ENCODE measurements at places on chromosomes 3 and 15.

DNA sequence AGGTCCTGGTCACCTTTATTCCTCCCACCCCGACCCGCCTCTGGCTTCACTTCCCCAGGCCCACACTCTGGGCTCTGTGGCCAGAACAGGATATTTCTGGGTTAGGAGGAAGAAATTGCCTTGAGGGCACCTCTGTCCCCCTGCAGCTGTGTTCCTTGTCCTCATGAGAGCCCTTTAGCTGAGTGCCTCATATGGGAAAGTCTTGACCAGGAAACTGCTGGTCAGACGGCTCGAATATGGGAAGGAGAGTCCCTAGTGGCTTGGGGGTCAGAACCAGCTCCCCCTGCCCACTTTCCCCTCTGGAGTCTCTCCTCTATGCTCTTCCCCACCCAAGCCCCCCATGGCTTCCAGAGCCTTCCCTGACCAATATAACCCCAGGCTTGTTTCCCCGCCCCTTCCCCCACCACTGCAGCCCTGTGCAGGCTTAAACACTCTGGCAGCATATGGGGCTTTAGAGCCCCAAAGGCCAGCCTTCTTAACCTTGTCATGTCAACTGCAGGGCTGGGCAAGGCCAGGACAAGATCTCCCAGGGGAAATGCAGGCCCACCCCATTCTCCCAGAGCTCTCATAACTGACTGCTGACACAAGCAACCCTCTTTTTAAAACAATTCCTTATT lies 36.4 kb downstream of the SEC22C start:
- DNase-seq: no peak

GRCh38 chr3:54892168-54892567 lies 35.7 kb downstream of the LRTM1 start:
- DNase-seq: no peak

GRCh38 chr3:160193644-160194192 lies 31.5 kb upstream of the C3orf80 start:
- no peak for DNase-seq

DNA sequence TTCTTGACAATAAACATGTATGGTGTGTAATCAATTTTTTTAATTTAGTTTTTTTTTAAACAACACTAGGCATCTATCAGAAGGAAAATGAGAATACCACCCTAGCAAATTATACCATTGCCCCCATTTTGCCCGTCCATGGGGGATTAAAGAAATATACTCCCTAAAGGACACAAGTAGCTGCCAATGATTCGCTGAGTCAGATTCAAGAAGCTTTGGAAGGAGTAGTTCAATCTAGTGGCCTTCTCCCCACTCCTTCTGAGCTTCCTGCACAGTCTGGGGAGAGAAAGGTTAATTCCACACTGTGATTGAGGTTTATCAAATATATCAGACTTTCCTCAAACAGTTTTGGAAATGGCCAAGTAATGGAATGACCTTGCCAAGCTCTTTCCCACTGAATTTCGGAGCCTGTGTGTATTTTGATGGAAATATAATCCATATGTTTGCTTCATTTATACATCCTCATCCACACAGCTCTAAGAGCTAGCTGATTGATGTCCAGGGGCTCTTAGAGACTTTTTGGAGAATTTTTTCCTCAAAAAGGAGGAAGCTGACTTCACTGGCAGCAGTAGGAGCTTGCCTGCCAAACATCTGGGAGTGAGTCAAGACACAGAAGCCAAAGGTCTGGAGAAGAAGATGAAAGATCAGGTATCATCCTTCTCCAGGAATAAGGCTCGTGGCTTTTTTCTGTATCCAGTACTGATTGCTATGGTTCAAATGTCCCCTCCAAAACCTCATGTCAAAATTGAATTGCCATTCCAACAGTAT lies 478.5 kb upstream of the PROK2 start:
- no peak for DNase-seq

DNA sequence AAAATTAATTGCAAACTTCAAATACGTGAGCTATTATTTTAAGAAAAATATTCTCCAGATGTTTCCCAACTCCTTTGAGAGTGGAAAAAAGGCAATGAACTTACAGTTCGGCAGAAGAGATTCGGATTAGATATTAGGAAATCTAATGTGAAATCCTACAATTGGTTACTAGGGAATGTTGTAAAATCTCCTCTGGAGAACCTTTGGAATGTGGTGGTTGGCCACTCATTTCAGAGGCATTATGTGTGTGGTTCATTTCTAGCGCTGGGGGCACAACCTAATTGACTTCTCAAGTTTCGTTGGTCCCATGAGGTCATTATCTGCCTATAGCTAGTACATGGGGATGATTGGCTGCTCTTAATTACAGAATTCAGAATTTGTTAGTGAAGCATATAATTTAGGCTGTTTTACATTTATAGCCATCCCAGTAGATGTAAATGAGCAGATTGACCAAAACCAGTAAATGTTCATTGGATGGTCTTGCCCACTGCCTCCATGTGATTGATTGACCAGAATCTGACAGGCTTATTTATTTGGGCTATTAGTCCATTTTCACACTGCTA lies 34.6 kb upstream of the CMSS1 start:
- no peak for DNase-seq

DNA sequence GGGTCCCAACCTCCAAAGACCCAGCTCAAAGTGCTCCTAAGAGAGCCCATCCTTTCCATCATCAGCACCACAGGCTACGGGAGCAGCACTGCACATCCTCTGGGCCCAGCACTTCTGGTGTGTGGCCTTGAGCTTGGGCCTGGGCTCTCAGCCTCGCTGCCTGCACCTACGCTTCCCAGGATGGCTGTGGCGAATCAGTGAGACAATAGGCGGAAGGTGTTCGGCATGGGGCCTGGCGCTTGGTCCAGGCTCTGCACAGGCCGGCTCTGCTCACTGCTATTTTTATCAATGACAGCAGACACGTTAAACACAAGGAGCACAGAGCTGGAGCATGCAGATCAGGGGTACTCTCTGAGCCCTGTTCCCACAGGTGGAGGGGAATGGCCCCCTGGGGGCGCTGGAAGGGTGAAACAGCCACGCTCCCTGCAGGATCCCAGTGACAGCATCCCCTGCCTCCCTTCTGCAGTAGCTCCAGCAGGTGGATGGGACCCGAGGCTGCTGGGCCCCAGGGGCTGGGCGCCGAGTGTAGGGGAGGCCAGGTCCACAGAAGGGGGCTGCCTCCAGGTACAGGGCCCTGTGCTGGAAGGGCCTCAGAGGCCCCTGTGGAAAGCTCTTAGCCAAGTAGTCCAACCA lies 90.0 kb upstream of the RPL32 start:
- DNase-seq: no peak

DNA sequence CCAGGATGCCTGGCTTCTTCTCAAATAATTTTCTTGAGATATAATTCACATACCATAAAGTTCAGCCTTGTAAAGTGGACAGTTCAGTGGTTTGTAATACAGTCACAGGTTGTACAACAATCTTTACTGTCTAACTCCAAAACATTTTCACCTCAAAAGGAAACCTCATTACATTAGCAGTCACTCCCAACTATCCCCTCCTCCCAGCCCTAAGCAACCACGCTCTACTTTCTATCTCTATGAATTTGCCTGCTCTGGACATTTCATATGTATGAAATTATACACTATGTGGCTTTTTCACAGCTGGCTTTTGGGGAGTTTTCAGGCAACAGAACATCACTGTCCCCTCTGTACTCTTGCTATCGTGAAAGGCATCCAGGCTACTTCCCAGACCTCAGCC lies 17.5 kb downstream of the TGM5 start:
- DNase-seq: peak; percentile 43

GRCh38 chr3:148366743-148367410 lies 330.8 kb upstream of the AGTR1 start:
- peak; percentile 28 for DNase-seq

DNA sequence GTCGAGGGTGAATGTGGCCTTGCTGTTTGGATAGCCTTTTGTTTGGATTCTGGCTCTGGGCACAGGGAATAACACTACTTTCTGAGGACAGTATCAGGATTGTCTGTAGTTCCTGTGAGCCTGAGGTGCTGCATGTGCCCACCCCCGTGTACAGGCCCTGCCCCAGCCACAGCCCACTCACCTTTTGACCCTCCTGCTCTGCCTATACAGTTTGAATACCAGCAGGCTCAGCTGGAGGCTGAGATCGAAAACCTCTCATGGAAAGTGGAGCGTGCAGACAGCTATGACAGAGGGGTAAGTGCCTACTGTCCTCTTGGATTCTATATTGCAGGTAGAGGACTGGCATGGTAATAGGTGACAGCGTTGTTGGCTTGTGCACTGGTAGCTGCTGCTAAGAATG lies 7.4 kb upstream of the P4HTM start:
- DNase-seq: no peak

DNA sequence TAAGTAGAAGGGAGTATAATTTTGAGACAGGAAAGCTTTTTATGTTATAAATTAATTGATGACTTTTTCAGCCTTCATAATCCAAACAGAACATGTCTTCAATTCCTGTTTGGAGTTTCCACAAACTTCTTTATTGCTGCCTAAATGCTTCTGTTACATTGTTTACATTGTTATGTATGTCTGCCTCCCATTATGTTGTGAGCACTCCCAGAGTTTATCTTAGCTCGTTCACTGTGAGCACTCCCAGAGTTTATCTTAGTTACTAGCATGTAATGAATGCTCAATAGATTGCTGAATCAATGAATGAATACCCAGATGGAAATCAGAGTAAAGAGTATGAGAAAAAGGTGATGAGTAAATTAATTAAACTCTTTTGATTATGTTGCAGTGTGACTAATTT lies 1178.0 kb downstream of the ROBO1 start:
- DNase-seq: no peak

DNA sequence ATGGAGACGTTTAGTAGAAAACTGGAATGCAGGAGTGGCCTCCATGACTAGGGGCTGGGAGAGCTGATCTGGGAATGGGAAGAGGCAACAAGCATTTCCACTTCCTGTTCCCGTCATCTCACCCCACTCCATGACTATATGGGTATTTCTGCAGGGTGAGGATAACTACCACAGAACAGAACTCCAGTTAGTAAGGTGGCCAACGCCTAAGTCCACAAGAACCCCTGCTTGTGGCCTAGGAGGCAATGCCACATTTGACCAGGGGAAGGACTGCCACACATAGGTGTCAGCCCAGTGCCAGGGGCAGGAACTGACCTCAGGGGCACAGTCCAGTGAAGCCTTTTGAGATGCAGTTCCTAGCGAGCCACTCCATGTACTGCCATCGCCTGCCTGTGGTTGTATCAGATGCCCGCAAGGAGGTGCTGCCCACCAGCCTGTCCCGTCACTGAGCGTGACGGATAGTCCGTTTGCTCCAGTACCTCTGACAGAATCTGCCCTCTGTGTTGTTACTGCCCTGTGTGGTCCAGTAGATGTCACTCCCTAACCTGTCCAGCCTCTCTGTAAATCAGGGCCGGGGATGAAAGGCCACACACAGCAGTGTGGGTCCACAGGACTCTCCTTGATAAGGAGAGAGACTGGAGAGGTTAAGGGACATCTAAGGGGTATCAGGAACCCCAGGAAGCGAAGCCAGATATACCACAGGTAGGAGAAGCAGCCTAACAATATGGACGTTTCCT lies 3.5 kb upstream of the MTFMT start:
- DNase-seq: peak; percentile 82

- peak; percentile 20 for DNase-seq
These were observed 5.7 kb downstream of the LRIG1 start for GRCh38 chr3:66494959-66495667.

DNA sequence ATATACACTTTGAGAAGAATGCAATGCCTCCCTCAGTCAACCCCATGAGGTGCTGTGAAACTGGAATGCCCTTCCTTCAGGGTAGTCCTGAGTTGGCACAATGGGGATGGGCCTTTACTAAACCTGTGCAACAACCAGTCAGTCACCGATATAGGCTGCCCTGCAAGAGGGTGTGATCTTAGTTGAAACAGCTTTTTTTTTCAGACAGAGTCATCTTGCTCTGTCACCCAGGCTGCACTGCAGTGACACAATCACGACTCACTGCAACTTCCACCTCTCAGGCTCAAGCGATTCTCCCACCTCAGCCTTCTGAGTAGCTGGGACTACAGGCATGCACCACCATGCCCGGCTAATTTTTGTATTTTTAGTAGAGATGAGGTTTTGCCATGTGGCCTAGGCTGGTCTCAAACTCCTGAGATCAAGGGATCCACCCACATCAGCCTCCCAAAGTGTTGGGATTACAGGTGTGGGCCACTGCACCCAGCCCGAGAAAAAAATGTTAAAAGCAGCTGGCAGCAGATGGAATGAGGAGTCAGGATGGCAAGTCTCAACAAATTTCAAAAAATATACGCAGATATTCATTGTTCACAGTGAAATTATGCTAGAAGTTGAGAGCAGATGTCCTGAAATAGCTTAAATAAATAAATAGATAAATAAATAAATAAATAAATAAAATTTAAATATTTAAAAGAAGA lies 31.8 kb downstream of the MYO5A start:
- DNase-seq: no peak

GRCh38 chr3:123143669-123144411 lies 57.9 kb upstream of the SEC22A start:
- no peak for DNase-seq

DNA sequence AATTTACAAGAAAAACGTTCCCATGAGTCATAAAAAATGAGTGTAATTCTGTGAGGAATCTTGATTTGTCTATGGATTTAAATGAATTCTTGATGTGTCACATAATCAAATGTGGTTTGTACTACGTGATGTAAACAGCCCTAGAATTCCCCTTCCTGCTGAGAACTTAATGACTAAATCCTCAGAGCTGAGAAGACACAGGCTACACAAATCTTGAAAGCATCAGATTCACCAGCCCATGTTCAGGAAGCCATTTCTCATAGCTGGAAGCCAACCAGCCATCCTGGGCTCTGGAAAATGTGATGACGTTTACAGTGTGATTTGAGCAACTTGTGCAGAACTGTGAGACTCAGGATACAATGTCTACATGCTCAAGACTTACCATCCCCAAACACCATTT lies 193.7 kb upstream of the MME start:
- DNase-seq: no peak

DNA sequence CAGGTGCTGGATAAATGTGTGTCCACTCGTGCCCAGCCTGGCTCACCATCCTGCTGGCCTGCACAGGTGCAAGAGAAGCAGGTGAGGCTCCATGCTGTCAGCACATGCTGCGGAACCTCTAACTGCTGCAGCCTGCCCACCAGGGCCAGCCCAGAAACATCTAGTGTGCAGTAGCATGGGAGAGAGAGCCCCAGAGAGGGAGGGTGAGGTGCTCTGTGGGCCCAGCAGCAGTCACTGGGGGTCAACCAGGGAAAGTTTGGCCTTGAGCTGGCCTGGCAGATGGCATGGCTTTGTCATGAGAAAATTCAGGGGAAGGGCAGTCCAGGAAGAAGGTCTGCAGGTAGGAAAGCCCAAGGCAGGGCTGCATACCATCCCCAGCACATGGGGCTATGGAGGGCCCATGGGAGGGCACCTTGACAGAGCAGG lies 18.2 kb upstream of the PRR23E start:
- no peak for DNase-seq

DNA sequence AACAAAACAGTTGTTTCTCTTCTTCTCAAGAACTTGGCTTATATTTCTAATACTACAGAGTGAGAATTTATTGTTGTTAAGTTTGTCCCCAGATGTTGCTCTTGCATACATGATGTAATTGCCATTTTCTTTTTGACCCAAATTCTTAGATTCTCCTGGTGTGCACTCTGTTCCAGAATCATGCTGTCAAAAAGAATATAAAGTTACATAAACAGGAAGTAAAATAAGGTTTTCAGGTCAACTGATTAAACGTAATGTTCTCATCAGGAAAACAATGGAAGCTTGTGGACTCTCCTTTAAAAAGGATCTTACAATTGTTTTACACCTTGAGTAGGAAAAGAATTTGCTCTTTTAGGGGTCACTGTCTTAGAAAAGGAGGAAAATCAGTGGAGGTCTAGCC lies 121.8 kb downstream of the ADAM10 start:
- DNase-seq: peak; percentile 43
